CMK (cell line): ENCODE measurements at places on chromosomes 5 and 9.

GRCh38 chr9:134844821-134845220, 35.8 kb upstream of the FCN2 start:
- DNase-seq, result no peak

DNA sequence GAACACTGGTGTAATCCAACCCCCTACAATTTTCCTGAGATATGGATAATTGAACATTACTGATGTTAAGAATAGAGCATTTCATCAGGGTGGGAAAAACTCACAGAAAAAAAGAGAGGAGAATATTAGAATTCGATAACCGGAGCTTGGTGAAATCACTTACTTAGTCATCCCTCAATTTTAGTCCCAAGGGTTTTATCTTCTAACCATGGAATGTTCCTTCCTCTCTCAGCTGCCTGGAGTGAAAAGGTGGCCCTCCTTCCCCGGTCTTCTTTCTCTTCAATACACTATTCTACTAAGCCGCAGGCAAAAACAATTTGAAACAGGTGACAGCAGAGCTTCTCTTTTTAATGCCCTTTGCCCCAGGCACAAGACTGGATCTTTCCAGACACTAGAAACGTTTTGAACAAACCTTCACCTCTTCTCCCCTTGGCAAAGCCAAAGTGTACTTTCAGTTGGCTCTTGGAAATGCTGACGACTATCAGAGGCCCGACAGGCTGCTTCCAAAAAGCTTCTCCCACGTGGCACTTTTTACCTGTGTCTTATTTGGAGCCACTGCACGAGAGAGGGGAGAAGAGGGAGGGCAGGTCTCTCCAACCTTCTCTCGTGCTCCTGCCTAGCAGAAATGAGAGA, 543.9 kb downstream of the TLE1 start:
- DNase-seq, result no peak

GRCh38 chr5:134006115-134006514, 1.3 kb upstream of the VDAC1 start:
- DNase-seq, result no peak

- DNase-seq, result no peak
These were observed 4.0 kb upstream of the PCDHGA1 start for GRCh38 chr5:141326088-141326854.

- DNase-seq, result no peak
These were observed 172.6 kb upstream of the PPP2R2B start for GRCh38 chr5:147051193-147051592.

GRCh38 chr5:151672516-151672915, 14.2 kb downstream of the SPARC start:
- no peak for DNase-seq

DNA sequence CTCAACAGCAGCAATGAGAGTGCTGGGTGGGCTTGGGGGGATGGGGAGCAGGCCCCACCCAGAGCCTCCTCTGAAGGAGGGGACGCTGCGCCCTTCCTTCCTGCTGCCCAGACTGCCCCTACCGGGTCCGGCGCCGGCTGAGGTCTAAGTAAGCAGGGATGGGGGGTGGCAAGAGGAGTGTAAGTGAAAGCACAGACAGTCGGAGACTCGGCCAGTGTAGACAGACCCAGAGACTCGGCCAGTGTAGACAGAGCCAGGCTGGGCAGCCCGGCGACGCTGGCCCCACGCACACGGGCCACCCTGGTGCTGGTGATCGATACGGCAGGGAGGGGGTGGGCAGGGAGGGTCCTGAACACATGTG, 7.4 kb upstream of the ENTPD8 start:
- DNase-seq, result no peak

- no peak for DNase-seq
These were observed 137.9 kb upstream of the PPP1R26 start for GRCh38 chr9:135341612-135342169.

GRCh38 chr9:114238472-114238871, 83.1 kb downstream of the COL27A1 start:
- DNase-seq, result no peak

GRCh38 chr9:101528015-101528414, 5.6 kb upstream of the RNF20 start:
- DNase-seq, result no peak
